ENCODE measurements at places on chromosomes 6 and 20. TPM values are rescaled to one million over a fixed set of nuclear protein-coding genes. Genes with fewer than 3 reads are reported as not detected.

C20orf141 gene
- not detected for total RNA-seq

TPD52L2 gene
- total RNA-seq, result 65.9 TPM

- H3K4me3 ChIP-seq, result no peak overlapping the region
- no peaks in the 10 kb centered on the region for H3K4me1 ChIP-seq
- H3K27ac ChIP-seq, result no peak overlapping the region
- H3K36me3 ChIP-seq, result no peaks in the 10 kb centered on the region
Observed at GRCh38 chr6:161486361-161487216, 212.7 kb upstream of the AGPAT4 start.

- H3K4me3 ChIP-seq, result no peak overlapping the region
- DNase-seq, result no peak
Observed at GRCh38 chr6:2182251-2182650, 63.2 kb downstream of the GMDS start.

HRH3 gene
- total RNA-seq, result not detected

PCED1A gene
- 24.0 TPM for total RNA-seq
